ENCODE measurements at places on chromosomes 16 and 17.

GRCh38 chr16:2333772-2334379, 6.7 kb downstream of the ABCA3 start:
- DNase-seq = no peak

- no peak for DNase-seq
These were observed 2.8 kb upstream of the PMFBP1 start for GRCh38 chr16:72174726-72175125.

DNA sequence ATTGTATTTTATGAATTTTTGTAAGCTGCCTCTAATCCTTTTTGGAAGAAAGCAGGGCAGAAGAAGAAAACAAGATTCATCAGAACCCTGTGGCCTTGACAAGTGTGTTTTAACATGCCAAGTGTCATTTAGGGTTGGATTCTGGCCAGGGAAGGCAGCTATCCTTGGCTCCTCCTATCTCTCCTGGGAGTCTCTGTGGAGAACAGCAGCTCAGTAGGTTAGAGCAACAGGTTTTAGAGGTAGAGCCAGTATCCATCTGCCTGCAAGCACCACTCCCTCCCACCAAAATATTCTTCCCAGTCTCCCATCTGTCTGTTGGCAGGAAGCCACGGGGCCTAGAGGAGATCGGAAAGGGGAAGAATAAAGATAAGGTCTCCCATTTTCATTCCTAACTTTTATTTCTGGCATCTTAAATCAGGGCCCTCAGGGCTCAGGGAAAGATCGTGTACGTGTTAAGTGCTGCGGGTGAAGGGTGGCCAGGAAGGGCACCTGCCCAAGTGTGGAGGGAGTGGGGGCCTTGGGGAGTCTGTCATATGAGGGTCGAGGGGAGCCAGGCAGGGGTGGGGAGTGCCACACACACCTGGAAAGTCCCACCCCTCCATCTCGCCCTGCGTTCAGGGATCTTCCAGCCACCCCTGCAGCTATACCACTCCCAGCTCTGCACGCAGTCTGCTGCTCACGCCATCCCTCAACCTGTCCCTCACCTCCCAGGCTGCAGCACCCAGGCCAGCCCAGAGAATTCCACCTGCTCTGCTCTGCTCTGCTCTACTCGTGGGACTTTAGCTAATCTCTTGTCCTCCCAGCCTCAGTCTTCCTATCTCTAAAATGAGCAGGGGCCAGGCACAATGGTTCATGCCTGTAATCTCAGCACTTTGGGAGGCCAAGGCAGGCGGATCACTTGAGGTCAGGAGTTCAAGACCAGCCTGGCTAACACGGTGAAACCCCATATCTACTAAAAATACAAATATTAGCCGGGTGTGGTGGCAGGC, 17.1 kb upstream of the CPSF4L start:
- DNase-seq = no peak

DNA sequence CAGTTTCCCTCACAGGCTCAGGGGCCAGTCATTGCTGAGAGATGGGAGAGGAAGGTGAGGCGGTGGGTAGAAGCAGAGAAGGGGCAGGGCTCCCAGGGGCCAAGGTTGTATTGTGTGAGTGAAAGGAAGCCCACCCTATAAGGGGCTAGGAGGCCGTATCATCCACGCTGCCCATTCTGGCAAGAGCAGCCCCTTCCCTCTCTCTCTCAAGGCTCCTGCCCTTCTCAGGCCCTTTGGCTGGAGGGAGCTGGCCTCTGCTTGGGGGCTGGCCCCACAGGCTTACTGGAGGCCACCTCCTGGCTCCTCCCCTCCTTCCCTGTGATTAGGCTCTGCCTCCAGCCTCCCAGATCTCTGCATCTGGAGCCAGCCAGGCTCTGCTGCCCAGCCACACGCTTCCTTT, 7.6 kb downstream of the TBKBP1 start:
- DNase-seq = no peak

DNA sequence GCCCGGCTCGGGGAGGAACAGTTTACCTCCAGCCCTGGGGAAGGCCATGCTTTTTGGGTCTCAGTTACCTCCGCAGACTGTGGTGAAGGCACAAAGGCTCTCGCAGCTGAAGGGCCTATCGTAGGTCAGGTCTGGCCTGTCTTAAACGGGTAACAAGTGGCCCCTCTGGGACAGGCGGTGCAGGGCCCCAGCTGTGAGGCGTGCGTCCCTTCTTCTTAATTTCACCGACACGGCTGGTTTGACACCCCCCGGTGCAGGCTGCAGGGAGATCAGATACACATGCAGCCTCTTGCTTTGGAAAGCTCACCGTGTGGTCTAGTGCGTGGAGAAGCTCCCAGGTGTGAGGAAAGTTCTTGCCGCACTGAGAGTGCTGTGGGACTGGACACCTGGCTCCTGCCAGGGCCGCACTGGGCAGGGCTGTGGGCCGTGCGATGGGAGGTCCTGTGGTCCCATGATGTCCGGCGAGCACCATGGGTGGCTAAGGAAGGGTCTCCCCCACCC, 162.4 kb downstream of the BANP start:
- DNase-seq = no peak

- no peak for DNase-seq
These were observed 196.7 kb downstream of the CYB561 start for GRCh38 chr17:63249256-63250004.

GRCh38 chr16:80263181-80263823, 277.5 kb upstream of the DYNLRB2 start:
- no peak for DNase-seq

GRCh38 chr16:27778926-27779570, 229.1 kb downstream of the KATNIP start:
- DNase-seq = no peak

DNA sequence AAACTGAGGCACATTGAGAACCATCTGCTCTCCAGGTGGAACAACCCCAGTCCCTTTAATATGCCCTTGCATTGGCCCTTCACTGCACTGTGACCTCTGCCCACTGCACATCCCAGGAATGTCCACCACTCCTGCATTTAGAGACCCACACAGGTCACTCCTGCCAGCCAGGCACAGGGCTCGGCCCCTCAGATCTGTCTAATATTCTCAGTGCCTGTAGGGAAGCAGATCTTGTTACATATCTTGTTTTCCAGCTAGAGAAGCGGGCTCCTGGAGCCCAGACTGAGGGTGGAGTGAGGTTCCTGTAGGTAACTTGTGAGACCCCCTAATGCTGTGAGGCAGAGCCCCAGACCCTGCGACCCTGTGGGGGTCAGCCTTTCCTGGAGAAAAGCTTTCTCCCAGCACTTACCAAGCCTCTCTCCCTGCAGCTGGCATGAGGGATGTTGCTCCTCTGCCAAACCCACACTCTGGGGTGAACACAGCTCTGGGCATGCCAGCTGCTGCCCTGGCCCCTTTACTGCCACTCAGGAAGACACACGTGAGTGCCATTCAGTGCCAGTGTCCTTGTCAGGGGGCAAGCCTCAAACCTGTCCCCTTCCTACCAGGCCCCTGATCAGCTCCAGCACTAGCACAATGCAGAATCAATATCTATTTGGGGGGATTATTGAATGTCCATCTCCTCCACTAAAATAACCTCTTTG, 40.3 kb upstream of the CRHR1 start:
- no peak for DNase-seq

GRCh38 chr17:250487-251300, 69.2 kb upstream of the DOC2B start:
- DNase-seq = no peak

DNA sequence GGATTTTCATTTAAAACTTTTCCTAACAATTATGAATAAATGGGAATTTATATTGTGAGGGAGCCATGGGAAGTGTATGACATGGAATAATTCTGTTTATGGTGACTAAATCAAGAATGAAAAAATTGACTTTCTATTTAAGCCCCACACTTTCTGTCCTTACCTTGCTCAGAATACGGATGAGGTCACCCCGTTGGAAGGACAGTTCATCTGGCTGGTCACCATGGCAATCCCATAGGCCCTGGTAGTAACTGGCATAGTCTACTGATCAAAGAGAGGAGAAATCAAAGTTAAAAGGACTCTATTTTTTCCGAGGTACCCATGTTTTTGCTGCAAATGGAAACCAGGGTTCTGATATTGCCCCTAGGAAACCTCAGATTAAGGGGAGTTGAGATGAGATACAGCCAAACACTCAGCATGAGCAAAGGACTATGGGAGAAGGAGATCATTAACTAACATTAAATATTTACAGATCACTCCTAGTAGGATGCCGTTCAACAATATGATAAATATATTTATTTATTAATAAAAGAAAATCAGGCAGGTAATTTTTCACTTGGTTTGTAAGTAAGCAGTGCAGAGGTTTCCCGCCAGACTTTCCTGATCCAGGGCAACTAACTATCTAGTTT, 54.9 kb downstream of the SNX11 start:
- DNase-seq = no peak

- DNase-seq = no peak
These were observed 31.3 kb downstream of the MARF1 start for GRCh38 chr16:15611610-15612009.

DNA sequence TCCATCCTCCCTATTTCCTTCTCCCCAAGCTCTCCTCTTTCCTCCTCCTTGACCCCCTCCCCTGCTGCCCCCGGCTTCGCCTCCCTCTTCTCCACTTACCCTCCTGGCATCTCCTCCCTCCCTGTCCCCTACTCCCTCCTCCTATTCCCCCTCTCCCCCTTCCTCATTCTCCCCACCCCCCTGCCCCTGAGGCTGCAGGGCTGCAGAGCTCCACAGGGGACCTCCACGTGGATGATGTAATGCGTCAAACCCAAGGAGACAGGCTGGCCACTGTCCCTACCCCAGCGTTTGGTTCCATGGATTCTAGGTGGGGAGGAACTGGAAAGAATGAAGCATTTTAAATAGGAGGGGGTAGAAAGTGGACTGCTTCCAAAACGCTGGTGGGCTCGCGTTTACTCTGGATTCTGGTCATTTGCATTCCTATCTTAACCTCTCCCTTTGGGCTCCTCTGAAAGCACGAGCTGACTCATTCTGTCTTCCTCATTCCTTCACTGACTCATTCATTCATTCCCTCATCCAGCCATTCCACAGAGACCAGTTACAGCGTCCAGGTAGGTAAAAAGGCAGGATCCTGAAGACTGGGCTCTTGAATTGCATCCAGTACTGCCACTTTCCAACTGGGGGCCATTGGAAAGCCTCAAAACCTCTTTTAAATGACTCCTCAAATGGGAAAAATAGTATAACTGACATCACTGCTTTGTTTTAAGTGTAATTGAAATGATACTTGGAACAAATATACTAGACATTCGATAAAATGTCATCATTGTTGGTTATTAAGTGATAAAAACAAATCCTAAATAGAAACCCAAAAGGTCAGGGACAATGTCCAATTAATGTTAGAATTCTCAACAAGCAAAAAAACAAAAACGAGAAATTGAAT, 943 bp upstream of the COTL1 start:
- DNase-seq = no peak

- DNase-seq = no peak
These were observed 1.4 kb downstream of the NSMCE1 start for GRCh38 chr16:27267037-27267677.

- peak; percentile 58 for DNase-seq
These were observed 526 bp downstream of the MOSMO start for GRCh38 chr16:22008215-22009059.

DNA sequence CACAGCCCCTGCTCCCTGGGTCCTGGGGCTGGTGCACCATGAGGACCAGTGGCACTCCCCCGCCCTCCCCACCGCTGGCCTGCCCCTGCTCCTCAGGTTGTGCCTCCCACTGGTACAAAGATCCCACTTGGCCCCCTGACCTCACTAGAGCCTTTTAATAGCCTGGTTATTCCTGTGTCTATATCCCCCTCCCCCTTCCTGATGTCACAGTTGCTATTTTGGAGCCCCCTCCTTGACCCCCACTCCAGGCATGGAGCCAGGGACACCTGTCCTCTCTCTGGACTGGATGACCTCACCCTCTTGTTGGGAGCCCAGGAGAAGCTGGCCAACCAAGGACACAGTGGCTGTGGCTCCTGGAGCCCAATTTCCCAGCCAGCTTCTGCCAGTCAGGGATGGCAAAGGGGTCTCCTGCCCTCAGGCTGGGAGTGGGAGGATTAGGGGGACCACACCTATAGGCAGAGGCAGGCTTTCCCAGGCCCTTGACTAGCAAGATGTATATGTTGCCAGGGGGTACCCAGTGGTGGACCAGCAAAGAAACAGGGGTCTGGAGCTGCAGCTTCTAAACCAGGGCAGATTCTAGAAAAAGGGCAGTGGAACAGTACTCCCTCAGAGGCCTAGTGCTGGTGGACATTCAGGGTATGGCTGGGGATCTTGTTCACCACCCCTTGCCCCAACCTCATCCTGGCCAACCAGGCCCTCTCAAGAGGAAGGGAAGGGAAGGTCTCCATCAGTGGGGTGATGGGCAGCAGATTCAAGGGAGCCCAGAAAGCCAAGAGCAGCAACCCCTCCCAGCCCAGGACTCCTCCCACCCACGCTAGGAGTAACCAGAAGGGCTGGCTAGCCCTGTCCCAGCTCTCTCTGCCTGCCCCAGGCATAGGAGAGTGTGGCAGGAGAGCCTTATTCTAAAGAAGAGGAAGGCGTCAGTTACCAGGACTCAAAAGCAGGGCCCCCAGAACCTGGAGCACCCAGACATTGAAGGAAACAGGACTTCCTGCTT, 10.9 kb downstream of the HDAC5 start:
- no peak for DNase-seq

DNA sequence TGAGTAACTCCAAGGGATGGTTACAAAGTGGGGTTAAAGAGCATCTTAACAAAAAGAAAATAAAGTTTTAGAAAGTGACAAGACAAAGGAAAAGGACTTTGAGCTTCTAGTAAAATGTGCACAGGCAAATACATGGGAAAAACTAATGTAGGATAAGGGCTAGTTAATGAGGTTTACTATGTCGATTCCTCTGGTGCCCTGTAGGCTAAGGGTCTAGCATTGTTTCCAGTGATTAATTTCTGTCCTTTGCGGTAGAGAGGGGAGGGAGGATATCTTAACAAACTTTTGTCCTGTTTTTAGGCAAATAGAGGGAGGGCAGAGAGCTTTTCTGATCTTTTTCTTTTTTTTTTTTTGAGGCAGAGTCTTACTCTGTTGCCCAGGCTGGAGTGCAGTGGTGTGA, 96.6 kb upstream of the SIAH1 start:
- no peak for DNase-seq

DNA sequence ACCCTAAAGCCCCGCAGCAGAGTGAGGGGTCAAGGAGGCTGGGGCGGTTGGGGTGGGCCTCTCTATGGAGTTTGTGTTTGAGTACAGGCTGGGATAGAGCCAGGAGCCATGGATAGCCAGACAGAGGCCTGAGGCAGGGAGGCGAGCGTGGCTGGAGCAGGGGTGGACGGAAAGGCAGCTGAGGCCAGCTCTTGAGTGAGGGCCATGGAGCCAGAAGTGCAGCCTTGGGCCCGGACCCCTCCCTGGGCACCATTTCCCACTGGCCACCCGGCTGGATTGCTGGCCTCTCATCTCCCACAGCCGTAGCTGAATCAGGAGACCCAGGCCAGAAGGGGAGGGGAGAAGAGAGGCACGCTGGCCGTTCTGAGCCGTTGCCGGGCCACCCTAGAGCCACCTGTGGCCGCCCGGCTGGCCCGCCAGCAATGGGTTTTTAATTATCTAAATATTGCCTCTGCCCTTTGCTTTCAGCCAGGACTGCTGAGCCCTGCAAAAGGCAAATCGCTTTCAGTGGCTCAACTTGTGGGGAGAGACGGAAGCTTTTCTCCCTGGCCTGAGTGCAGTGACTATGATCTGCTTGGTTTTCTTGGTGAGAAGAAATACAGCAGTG, 75.2 kb upstream of the GSE1 start:
- no peak for DNase-seq

- DNase-seq = no peak
These were observed 35.9 kb downstream of the FZD2 start for GRCh38 chr17:44593156-44593555.

GRCh38 chr16:89361751-89362539, 128.4 kb downstream of the ANKRD11 start:
- DNase-seq = peak; percentile 63

- DNase-seq = no peak
These were observed 30.3 kb upstream of the ZNF750 start for GRCh38 chr17:82870091-82870491.
